NCI-H2081 treated with DMSO at 0.1 percent for 48 hours (cell line): ENCODE measurements at places on chromosomes 4 and X.

- no peak for DNase-seq
Measured at GRCh38 chr4:111797455-111798163, 347.6 kb upstream of the FAM241A start.

- no peak for DNase-seq
Measured at GRCh38 chrX:112746812-112747595, 67.3 kb upstream of the LHFPL1 start.

DNA sequence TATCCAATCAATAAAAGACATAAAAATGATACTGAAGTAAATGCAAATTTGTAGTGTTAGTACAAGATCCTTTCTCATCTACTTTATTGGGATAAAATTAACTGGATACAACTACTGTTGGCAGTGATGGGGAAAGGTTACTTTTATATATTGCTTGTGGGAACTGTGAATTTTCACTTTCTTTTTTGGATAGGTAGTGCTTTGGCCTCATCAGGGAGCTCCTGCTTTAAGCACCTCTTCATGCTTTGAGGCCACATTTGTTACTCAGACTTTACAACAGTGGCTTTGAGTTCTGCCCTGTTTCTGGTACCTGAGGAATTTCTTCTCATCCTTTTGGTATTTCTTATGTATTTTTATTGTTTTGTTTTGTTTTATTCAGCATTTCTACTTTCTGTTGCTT is 316.8 kb upstream of the ZCCHC13 start:
- DNase-seq = no peak

DNA sequence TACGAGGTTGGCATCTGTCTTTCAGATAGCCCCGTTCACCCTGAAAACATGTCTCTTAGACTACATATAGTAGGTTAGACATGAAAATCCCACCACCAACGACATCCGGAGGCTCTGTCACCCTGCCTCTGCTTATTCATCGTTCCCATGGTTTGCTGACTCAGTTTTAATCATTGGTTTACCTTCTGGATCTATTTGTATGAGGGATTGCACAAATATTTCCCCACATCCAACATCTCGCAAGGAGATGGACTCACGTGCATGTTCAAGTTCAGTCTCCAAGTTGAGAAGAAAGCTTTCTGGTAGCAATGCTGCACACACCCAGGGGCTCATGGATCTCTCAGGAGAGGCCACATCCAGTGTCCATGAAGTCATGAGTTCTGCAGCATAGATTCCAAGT is 10.8 kb downstream of the CETN2 start:
- no peak for DNase-seq

- DNase-seq = no peak
Measured at GRCh38 chr4:1048773-1049590, 37.6 kb downstream of the FGFRL1 start.

DNA sequence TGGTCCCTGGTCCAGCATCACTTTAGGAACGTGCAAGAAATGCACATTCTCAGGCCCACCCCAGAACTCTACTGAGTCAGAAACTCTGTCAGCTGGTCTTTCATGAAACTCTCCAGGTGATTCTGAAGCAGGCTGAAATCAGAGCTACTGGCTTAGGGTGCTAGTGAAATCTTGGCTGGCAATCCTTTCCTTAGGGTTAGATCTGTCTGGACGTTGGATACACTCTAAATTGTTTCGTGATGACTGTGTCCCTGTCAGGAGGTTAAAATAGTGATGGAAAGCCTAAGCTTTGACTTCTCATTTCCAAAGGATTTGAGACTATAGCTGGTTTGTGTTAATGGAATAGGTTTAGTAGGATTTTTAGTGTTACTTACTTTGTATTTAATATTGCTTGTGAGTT is 99.1 kb downstream of the ARHGAP10 start:
- DNase-seq = no peak

DNA sequence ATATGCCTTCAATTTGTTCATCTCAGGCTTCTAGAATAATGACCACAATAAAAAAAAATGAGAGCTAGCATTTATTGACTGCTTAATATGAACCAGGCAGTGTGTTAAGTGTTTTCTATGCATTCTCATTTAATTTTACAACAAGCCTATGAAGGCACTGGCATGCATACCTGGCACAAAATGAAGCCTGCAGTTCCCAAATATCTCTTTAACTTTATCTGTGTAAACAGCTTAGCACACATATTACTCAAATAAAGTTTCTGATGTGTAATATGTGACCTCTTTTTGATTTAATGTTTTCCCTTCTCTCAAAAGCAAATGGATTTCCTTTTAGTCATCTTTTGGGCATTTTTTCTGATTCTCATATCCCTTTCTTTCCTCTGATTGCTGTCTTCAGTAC is 671.8 kb downstream of the PCDH7 start:
- no peak for DNase-seq

DNA sequence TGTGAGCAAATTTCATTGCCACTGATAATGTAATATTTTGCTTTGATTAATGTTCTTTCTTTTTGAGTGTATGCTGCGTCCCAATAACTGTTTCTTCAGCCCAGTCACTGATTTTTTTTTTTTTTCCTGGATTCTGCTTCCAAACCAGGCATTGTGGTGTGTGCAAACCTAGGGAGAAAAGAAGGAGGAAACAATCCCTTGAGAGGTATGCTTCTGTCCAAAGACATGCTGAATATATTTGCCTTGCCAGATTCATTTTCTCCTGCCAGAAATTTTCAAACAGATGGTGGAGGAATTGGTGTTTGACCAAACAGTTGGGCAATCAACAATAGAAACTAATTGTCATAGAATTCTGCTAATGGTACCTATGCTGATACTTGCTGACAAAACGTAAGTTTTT is 753.6 kb downstream of the RPA4 start:
- no peak for DNase-seq

- no peak for DNase-seq
Measured at GRCh38 chrX:125004799-125005198, 314.9 kb upstream of the TEX13C start.

GRCh38 chr4:5203993-5204310 is 152.7 kb downstream of the STK32B start:
- no peak for DNase-seq

DNA sequence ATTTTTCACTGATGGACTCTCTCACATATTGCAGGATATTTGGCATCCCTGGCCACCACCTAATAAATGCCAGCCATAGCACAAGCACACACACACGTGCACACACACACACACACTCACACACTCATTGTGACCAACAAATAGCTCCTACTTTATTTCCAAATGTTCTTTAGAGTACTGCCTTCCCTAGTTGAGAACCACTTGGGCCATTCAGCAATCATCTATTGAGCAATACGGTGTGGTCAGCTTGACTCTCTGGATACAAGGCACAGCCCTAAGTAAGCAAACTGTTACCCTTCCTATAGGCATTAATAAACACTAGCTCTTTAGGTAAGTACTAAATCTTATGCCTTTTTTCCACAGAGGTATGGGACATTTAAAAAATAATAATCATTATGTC is 21.1 kb downstream of the CORIN start:
- DNase-seq = no peak

- no peak for DNase-seq
Measured at GRCh38 chrX:21756785-21757529, 959 bp downstream of the SMPX start.

- no peak for DNase-seq
Measured at GRCh38 chr4:187555174-187555573, 440.4 kb upstream of the ZFP42 start.

DNA sequence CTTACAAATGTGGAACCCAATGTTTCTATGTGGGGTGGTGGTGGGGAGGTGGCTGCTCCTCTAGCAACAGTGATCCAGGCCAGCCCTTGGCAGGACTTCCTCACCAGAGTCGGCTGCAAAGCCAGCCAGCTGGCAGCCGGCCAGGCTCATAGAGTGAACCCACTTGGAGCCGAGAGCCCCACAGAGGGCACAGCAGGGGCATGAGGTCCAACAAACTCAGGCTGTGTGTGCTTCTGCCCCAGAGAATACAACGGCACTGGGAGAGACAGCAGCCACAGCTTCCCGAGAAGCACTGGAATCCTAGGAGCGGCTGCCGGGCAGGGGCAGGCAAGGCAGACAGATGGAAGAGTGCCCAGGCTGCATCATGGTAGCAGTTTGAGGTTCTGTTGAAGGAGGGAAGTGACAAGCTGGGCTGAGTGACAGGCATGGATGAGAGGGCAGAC is 23.5 kb upstream of the SOWAHD start:
- peak; percentile 50 for DNase-seq

GRCh38 chr4:10925996-10926395 is 241.4 kb upstream of the CLNK start:
- DNase-seq = no peak

DNA sequence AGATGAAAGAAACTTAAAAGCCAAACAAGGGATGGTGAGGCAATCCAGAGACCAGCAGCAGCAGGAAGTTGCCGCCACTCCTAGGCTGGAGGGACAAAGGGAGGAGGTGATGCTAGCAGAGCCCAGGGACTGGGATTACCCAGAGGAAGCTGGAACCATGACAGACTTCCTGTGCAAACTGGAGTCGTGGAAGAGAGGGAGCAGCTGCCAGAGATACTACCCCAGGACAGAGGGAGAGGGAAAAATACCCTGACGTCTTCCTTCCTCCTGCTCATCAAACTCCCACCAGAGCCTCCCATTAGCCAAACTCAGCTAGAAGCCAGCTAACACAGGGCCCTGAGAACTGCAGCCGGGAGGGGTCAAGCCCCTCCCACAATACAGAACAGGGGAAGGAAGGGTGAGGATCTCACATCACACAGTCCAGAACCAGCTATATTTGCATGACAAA is 101.2 kb upstream of the KLF3 start:
- DNase-seq = no peak

DNA sequence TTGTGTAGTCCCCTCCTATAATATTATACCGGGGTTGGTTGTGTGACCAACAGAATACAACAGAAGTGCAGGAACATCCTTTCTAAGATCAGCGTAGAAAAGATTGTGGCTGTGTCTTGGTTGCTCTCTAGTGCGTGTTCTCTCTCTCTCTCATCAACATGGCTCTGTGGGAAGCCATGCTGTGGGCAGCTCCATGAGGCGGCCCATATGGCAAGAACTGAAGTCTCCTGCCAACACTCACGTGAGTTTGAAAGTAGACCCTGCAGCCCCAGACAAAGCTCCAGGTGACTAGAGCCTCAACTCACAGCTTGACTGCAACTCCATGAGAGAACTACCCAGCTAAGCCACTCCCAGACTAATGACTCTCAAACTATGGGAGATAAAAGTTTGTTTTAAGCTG is 118.7 kb downstream of the TSPAN5 start:
- no peak for DNase-seq

DNA sequence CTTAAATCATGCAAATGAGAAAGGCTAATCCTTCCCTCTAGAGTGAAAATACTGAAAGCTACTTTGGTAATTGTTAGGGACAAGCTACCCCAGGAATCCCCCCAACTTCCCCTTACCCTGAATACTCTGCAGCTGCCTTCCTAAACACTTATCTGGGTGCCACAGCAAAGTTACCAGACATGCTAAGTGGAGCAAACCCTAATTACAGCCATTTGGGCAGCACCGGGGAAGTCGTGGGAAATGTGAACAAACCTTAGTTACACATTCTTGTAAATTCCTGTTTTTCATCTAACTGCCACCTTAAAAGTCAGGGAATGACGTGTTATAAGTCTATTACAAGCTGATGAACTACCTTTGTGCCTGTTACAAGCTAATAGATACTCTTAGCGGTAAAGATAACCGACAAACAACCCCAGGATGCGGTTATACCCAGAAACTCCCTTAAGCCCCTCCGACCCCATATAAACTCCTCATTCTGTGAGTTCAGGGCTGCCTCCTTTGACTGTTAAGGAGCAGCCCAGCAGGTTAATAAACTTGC is 66.0 kb upstream of the PLAC8 start:
- DNase-seq = no peak

DNA sequence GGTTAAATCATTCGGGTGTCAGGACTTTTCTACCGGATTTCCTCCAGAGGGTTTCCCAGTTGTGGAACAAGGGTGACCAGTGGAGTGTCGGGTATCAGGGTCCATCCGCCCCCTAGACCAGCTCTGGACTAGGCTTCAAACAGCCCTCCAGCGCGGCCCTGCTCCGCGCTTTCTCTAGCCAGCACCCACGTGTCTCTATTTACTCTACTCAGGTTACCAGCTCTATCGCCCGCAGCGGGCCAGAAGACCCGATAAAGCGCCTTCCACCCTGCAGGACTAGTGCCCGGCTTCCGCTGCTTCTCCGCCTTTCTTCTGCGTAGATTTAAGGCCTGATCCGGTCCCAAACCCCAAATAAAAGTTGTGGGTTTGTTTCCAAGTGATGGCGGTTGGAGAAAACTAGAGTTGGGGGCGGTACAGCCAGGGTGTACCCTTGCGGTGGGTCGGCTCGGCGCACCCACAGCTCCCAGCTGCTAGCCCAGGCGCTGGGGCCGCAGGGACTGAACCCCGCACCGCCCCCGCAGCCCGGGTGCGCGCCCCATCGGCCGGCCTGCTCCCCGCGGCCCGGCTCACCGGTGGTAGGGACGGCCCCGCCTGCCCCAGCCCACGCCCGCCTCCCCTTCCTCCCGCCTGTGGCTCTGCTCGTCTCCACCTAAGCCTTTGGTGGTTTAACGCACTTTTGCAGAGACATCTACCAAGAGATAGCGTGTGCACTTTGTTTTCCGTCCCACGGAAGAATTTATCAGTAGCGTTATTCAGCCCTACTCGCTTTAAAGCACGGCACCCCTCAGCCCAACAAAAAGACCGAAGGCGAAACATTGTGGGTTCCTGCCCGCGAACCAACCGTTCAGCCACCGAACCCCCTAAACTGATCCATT is 2.1 kb downstream of the LEF1 start:
- no peak for DNase-seq

DNA sequence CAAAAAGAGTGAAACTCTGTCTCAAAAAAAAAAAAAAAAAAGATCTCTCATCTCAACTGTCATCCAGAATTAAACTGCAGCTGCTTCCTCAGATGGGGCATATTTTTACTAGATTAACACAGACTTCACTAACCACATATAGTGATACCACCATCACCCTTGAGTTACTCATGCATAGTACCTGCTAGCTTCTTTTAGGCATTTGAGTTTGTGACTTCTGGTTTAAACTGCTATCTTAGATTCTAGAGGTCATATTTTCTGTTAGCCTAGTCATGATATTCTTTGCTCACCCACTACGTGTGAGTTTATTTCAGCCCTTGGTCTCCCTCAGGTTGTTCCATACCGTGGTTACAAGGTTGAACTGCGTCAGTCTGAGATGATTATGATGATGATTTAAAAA is 154.9 kb upstream of the BMP3 start:
- DNase-seq = no peak

GRCh38 chrX:120801426-120801825 is 74.2 kb downstream of the CT47B1 start:
- no peak for DNase-seq

DNA sequence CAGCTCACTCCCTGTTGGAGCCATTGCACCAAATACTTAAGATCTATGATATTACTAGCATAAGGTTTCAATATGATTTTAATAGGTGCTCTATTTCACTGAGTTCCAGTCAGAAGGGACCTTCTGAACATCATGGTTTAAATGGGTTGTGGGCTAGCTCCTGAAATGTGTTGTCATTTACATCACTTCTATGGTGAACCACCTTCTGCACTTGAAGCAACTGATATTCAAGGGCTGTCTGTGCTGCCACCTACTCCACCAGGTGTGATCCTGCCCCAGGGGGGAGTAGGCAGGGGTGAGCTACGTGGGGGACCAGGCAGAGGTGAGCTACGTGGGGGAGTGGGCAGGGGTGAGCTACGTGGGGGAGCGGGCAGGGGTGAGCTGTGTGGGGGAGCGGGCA is 35.2 kb downstream of the RNF175 start:
- DNase-seq = no peak

- DNase-seq = no peak
Measured at GRCh38 chr4:52102587-52102986, 51.5 kb downstream of the SPATA18 start.
